ENCODE measurements at places on chromosomes 5 and 9. TPM values are rescaled to one million over a fixed set of nuclear protein-coding genes. Genes with fewer than 3 reads are reported as not detected.

SLC23A1 gene
- 0.78 TPM for total RNA-seq

INSL4 gene
- total RNA-seq = not detected

CTSV gene
- total RNA-seq = 0.33 TPM

DRD1 gene
- not detected for total RNA-seq

ACOT12 gene
- total RNA-seq = not detected

PCDHGA3 gene
- total RNA-seq = 4.2 TPM

SLIT3 gene
- 6.7 TPM for total RNA-seq

- no peak for DNase-seq
Measured at GRCh38 chr5:109562441-109562840, 127.3 kb upstream of the MAN2A1 start.

GRCh38 chr5:41940641-41941040 is 15.6 kb downstream of the FBXO4 start:
- no peak for DNase-seq

GRCh38 chr5:125180231-125180829 is 433.9 kb upstream of the ZNF608 start:
- DNase-seq = no peak

DNA sequence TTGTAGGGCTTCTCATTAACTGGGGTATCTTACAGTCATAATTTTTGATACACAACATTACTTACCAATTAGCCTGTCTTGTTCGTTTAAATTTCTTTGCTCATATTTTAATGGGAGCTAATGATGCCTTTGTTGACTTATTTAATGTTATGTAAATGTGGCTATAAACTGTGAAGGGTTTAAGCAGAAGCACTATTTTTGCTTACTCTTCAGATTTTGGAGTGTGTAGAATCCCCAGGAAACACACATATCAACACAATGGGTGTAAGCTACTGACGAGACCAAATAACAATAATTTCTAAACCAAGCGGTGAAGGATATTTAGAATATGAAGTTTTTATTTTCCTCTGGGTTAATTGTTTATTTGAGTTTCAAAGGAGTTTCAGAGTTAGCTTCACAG is 452.5 kb downstream of the EBF1 start:
- no peak for DNase-seq

DNA sequence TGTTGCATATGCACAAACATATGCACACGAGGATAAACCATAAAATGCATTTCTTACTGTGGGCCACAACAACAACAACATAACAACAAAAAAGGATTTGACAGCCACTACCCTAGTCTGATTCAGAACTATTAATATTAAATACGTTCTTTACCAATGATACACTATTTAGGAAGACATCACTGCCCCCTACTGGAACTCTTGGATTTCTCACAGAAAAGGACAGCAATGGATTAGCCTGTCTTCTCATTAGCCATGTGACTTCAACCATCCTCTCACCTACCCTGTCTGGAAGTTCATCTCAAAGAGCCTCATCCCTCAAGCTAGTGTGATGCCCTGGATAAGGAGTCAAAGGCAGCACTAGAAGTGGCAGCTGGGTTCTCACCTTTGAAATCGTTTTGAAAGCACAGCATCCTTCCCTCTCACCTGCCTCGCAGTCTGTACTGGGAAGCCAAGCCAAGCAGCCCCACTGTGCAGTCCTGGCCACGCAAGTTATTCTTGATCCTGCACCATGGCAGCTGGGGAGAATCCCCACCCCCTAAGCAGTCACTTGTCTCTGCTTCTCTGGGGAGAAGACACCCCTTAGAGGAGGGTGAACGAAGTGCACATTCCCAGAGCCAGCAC is 64.6 kb downstream of the SH3TC2 start:
- DNase-seq = peak; percentile 33

GRCh38 chr5:11724940-11725339 is 179.3 kb downstream of the CTNND2 start:
- no peak for DNase-seq

DNA sequence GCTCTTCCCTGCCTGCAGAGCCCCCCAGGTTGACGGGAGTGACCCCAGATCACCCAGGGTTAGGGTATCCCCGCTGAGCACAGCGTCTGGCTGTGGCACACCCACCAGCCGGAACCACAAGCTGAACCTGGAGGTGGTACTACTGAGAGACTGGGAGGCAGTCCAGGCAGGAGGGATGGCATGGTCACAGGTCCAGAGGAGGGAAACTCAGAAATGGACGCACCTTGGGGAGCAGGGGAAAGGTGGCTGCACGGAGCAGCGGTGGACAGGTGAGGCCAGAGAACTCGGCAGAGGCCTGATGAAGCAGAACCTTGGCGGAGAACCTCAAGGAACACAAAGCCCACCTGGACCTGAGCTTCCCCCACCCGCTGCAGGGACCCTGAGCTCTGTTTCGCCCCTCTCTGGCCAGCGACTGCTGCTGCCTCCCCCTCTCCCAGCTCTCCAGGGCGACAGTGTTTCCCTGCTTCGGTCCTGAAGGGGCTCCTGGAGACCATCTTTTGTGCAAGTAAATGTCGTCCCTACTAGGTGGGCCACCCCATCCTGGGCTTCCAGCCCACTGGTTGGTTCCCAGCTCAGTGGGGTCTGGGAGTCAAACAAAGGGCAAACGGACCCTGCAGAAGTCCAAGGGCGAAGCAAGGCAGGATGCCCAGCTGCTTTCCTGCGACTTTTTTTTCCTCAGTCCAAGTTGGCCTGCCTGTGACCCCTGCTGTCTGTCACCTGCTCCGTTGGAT is 845 bp downstream of the ADGRD2 start:
- DNase-seq = no peak

- no peak for DNase-seq
Measured at GRCh38 chr9:3893519-3893918, 367.7 kb upstream of the RFX3 start.

- no peak for DNase-seq
Measured at GRCh38 chr5:36357391-36357975, 55.8 kb upstream of the RANBP3L start.

- DNase-seq = peak; percentile 6
Measured at GRCh38 chr5:159211729-159212174, 2.4 kb upstream of the RNF145 start.
